D341Med (cell line): ENCODE measurements at places on chromosomes 2 and 18.
A peak's percentile ranks its signal among the peaks of the same experiment; 100 is the strongest.

DNA sequence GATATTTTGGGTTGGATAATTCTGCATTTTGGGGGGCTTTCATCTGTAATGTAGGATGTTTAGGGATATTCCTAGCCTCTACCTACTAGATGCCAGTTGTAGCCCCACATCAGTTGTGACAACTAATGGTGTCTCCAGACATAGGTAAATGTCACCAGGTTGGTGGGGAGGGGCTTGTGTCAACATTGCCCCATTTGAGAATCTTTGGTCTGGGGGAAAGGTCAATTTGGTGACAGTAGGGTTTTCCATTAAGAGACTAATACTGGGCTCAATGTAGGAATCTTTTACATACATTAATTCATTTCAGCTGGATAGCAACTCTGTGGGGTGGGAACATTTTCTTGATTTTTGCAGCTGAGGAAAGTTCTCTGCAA is 6.6 kb upstream of the AFTPH start:
- DNase-seq = no peak

GRCh38 chr2:153416071-153416470 is 62.5 kb downstream of the RPRM start:
- no peak for DNase-seq

GRCh38 chr2:111118481-111118980 is 2.2 kb upstream of the BCL2L11 start:
- DNase-seq = no peak

- no peak for DNase-seq
Observed at GRCh38 chr2:36371070-36371874, 15.7 kb downstream of the CRIM1 start.

DNA sequence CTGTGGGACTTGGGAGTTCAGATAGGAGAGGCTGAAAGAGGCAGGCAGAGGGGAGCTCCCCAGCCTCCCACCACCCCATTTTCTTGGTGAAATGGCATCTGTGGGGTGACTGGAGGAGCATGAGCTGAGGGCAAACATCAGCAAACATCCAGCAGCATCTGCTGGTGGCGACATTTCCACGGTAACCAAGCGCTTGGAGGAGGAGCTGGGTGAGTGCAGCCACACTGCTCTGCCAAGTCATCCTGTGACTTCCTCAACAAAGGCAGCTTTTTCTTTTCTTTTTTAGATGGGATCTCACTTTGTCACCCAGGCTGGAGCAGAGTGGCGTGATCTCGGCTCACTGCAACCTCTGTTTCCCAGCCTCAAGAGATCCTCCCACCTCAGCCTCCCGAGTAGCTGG is 5.6 kb downstream of the TXNL4A start:
- no peak for DNase-seq

- no peak for DNase-seq
Observed at GRCh38 chr2:226124548-226125011, 675.0 kb downstream of the IRS1 start.

- no peak for DNase-seq
Observed at GRCh38 chr2:2590841-2591541, 259.9 kb upstream of the MYT1L start.

- no peak for DNase-seq
Observed at GRCh38 chr2:70851704-70852103, 16.1 kb upstream of the CD207 start.

- no peak for DNase-seq
Observed at GRCh38 chr2:43414033-43414432, 181.8 kb downstream of the THADA start.

GRCh38 chr2:209629597-209629996 is 142.0 kb upstream of the UNC80 start:
- DNase-seq = no peak

GRCh38 chr2:204472375-204472774 is 72.9 kb upstream of the PARD3B start:
- no peak for DNase-seq

DNA sequence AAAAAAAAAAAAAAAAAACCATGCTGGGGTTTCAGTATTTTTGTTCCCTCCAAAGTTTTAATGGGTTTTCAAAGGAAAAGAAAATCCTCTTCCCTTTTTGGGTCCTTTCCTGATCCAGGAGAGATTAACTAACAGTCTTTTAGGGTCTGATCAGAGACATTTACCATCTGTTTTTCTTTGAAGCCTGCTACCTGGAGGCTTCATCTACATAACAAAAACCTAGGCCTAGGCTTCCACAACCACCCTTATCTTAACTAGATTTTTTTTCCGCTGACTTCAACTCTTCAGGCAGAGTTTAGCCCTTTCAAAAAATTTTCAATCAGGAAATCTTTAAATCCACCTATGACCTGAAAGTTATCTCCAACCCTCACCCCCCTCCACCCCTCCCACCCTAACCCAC is 154.7 kb downstream of the MBD2 start:
- DNase-seq = no peak

DNA sequence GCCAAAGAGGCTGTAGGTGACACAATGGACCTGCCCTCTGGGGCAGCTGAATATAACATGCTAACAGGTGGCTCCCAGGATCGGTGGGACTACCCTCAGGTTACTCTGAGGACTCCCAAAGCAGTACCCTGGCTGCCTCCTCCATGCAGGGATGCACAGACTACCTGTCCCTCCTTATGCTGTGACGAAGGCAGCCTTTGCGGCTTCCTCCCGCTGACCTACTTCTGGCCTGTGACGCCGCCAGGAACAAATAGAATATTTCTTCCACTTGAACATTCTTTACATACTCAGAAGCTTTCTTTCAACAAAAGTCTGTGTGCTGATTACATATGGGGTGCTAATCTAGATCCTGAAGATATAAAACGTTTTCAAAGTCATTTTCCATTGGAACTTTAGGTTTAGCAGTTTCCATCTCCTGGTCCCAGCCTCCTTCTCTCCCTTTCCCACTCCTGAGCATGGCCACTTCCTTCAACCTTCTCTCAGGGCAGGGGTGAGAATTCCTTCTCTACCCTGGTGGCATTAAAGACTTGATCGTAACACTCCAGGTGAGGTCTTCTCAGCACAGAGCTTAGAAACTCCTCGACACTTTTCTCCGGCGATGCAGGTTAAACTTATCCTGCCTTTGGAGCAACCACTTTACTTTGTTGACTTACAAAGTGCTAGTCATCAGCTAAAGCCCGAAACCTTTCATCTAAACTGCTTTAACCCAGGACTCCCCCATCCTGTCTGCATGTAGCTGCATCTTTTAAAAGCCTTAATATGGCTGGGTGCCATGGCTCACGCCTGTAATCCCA is 58.9 kb upstream of the STK17B start:
- DNase-seq = no peak

- no peak for DNase-seq
Observed at GRCh38 chr2:160893581-160893980, 266.6 kb upstream of the TANK start.

DNA sequence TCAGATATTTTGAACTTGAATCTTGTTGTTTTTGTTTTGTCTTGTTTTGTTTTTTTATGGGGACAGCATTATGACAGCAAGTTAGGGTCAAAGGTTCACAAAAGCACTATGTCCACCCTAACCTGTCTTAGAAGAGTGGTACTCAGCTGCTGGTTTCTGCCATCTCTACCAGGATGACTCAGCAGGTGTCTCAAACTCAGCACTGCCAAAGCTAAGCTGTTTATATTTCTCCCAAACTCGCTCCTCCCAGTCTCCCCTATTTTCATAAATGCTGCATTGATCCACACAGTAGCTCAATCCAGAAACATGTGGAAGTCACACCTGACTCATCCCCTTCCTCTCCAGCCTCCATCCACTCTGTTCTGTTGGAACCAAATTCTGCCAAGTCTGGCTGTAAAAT is 134.9 kb downstream of the ZBTB7C start:
- DNase-seq = no peak

GRCh38 chr2:241443486-241444223 is 64.7 kb downstream of the STK25 start:
- DNase-seq = no peak

GRCh38 chr2:151946899-151947812 is 118.9 kb upstream of the ARL5A start:
- DNase-seq = peak; percentile 28

GRCh38 chr18:29488617-29489016 is 1311.7 kb upstream of the CDH2 start:
- DNase-seq = no peak

DNA sequence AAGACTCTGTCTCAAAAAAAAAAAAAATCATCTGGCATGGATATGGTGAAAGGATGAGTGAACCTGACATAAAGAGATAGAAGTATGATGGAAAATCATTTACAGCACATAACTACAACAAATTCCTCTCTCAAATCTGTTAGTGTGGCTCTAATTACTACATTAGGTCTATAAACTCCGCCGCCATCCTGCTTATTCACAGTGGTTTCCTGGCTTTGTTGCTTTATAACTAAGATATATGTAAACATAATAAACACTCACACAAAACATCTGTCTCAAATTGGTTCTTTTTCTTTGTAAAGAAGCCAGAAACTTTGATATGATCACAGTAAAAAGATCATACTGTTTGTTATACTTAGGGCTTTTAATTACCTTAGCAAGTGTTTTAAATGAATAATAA is 412.6 kb upstream of the FAM98A start:
- no peak for DNase-seq

GRCh38 chr2:46982351-46983064 is 66.9 kb upstream of the MCFD2 start:
- DNase-seq = no peak

GRCh38 chr18:8381821-8382459 is 227.3 kb upstream of the RAB12 start:
- DNase-seq = no peak

DNA sequence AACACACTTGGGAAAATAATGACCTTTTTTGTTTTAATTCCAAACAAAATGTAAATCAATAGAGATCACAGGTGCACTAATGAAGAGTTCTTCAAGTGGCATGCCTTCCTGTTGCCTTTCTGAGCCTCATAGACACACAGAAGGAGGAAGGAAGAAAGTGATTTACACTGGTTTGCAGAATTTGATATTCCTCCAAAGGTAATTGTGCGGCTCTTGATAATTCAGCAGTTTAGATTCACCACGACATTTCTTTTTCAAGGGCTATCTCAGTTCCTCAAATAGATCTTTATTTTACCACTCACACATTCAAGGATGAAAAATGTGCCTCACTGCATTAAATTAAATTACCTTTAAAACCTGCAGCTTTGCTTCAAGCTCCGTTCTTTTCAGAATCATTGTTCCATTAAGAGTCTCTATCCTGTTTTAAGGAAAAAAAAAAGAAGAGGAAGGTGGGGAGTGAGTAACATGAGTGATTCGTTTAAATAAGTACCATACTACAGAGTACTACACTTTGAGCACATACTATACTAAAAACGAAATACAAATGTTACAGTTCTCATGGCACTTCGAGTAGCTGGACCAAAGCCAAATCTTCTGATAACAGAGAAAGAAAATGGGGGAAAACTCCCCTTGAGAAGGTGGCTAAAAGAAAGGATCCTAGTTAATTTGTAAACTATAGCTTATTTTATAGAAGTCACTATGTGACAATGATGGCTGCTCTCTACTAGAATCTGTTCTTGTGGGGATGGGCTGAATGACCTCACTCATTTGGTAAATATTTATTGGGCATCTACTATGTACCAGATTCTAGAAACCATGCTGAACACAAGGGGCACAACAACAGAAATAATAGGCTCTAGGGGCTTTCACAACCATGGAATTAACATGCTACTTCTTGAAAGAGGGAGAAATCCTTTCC is 16.6 kb downstream of the CYTIP start:
- no peak for DNase-seq

GRCh38 chr2:156321243-156321904 is 11.1 kb downstream of the NR4A2 start:
- DNase-seq = no peak

DNA sequence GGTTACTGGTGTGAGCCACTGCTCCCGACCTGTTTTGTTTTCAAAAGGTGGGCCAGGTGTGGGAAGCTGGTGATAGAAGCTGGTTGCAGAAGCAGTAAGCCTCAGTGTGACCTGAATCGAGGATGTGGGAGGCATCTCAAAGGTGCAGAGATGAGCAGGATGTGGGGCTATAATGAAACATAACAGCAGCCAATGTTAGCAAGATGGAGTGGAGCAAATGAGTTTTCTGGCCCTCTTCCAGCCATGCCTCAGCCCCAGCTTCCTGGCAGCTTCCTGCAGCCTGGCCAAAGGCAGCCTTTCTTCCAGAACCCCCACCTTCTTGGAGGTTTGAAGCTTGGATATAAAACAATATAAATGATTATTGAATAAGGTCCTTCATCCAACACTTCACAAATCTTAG is 184.8 kb downstream of the NCK2 start:
- no peak for DNase-seq

DNA sequence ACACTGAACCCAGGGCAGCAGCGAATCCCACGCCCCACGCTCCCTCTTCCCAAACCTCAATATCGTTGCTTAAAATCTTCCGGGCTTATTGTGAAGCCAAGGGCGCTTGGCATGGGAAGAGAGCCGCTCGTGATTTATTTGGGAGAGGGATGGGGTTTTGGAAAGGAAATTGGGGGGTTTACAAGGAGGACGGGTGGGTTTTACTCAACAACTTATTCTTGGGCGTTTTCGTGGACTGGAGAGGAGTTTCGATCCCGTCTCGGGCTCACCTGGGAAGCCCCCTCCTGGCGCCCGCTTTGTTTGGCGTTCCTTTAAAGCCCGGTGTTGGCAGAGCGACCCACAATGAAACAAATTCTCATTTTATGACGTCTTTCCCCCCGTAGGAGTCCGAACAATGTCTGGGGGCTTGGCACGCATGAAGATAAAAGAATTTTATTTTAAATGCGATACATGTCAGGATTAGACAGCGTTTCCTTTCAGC is 135.3 kb downstream of the INSIG2 start:
- DNase-seq = no peak

- DNase-seq = no peak
Observed at GRCh38 chr2:239294571-239295054, 106.2 kb downstream of the HDAC4 start.

- DNase-seq = peak; percentile 94
Observed at GRCh38 chr2:45014016-45014702, 4.9 kb upstream of the SIX2 start.

DNA sequence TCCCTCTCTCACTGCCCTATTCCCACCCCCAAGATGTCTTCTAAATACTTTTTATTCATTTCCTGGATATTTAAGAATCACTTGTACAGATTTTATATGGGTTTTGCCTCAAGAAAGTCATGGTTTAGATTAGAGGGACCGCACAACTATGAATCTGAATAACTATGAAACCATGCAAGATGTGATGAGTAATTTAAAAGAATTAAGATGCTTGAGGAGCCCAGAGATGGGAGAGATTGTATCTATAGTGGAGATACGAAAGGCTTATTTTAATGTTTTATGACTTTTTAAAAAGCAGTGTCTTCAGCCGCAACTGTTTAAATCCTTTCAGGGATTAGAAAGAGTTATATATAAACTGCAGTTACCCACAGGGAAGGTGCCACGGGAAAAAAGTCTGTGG is 324.1 kb downstream of the LPIN1 start:
- no peak for DNase-seq

GRCh38 chr2:118622913-118623312 is 224.5 kb downstream of the EN1 start:
- no peak for DNase-seq
